T-helper 9 cell (primary cell): ENCODE measurements at places on chromosomes 16 and 17.

GRCh38 chr16:89089120-89089519 is 4.5 kb upstream of the ACSF3 start:
- no peak for DNase-seq

- peak; percentile 92 for DNase-seq
Observed at GRCh38 chr17:82273327-82274133, at the start of gene CSNK1D. Gene CSNK1D, minus strand, starts transcription at chr17:82273700. Its CDS starts 319 bp downstream, at chr17:82273381.

DNA sequence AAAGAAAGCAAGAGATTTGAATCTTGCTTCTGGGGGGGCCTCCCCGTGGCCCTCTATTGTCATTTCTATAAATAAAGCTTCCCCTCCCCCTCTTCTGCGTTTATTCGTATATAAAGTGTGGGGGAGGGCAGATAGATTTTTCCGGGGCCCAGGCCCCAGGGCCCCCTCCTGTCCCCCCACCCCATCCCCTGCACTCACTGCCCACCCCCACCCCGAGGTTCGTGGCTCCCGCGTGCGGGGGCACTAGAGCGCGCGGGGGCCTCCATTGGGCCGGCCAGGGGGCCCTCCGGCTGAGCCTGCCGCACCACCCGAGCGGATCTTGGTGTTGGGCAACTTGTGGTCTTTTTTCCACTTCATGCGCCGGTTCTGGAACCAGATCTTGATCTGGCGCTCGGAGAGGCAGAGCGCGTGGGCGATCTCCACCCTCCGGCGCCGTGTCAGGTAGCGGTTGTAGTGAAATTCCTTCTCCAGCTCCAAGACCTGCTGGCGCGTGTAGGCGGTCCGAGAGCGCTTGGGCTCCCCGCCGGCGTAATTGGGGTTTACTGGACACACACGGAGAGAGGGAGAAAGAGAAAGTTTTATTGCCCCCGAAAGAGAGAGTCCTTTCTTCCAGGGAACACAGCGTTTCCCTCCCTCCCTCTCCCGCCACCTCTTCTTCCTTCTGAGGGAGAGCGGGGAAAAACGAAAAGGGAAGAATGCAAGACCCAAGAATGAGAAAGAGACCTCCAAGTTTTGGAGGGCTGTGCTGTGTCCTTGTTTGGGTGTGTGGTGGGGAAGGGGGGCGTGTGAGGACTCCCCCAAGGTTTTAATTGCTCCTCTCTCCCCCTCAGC is 1.5 kb downstream of the HOXB4 start:
- no peak for DNase-seq

- no peak for DNase-seq
Observed at GRCh38 chr16:82609140-82609539, 17.6 kb upstream of the CDH13 start.

DNA sequence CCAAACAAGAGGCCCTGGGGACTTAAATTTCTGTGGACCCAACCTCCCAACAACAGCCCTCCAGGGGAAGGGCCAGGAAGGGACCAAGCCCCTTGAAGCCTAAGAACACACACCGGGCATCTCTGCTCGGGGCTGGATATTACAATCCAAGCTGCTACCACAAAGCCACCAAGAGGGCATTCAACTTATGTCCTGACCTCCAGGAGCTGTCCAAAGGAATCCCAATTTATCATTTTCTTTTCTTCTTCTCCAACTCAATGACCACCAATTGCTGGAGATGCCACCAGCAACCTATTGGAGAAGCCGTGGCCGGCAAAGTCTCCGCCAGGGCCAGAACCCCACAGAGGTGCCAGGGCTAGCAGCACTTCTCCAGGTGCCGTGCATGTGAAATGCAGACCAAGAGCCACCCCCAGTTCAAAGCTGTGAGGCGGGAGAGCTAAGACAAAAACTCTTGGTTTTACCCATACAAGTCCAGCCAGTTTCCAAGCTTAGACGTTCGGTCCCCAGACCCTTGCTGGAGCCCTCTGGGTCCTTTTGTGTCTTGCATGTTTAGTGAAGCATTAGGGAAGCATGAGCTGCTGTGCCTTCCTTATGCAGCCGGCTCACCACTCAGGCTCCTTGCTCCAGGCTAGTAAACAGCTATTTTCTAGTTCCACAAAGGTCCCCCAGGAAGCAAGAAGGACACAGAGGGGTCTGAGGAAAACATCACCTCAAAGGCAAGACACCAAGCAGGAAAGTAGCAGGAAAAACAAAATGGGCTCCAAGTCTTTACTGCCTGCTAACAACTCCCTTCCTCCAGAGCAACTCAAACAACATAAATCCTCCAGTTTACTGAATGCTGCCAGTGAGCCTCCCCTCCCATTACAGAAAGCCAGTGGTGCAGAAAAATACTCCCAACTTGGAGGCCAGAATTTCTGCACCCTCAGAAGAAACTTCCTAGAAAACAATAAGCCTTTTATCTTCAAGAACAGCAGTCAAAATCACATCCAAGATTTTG is 3.2 kb downstream of the PITPNA start:
- DNase-seq = no peak

- DNase-seq = peak; percentile 13
Observed at GRCh38 chr16:17416461-17417311, 54.1 kb downstream of the XYLT1 start.

DNA sequence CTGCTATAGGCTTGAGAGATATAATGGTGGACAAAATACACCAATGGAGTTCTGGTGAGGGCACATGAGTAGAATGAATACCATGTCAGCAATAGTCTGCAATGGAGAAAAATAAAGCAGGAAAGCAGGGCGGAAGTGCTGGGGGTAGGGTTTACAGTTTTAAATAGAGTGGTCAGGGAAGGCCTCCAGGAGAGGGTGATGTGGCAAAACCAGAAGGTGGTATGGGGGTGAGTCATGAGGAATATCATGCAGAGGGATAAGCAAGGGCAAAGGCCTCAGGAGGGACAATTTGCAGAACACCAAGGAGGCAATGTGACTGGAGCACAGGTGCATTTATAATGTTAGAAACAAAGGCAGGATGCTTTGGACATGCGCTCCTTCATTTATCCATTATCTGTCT is 102.0 kb downstream of the ITFG1 start:
- DNase-seq = no peak

DNA sequence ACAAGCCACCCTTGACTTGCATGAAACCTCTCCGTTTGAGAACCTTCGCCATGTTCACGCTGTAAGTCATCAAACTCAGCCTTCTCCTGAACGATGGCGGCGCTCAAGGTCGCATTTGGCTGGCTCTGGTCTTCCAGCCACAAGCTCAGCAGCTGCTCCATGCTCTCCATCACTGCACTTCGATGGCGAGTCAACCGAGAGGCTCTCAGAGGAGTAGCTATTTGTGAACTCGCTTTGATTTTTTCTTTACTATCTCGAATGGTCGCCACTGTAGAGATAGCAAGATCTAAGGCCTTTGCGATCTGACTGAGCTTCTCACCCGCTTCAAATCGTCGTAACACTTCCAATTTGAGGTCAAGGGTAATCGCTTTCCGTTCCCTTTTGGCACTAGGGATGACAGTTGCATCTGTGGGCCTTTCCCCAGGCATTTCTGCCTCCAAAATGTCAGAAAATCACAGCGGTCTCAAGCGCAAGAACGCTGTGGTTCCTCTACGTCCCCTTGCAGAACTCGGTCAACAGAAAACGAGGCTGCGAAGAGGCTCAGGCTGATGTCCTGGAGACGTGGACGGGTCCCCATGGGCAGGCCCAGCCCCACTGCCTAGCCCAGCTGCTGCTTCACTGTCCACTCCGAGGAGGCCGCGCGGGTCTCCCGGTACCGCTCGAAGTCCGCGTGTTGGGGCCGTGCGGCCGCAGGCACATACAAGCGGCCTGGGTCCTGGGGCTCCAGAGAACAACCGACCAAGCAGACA is 23.1 kb downstream of the DEF8 start:
- no peak for DNase-seq

DNA sequence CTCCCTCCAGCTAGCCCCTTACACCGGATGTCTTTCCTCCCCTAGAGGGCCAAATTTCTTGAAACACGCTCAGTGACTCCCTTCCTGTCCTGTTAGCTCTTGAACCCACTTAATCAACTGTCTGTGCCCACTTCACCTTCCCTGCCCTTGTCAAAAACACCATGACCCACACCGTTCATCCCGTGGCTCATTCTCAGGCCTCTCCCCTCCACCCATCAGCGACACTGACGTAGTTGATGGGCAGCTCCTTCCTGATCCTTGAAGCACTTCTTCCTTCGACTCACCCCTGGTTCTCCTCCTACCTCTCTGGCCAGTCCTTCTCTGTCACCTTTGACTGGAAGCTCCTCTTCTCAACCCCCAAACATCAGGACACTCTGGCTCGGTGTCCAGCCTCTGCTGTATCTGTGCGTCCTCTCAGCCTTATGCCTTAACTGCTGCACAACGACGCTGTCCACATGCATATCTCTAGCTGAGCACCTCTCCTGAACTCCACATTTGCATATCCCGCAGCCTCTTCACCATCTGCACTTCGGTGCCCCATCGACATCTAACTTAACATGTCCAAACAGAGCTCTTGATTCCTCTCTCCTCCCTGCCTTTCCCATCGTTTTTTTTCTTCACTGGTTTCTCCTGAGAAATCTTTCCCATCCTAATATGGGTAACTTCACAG is 39.3 kb upstream of the CCDC182 start:
- DNase-seq = no peak

DNA sequence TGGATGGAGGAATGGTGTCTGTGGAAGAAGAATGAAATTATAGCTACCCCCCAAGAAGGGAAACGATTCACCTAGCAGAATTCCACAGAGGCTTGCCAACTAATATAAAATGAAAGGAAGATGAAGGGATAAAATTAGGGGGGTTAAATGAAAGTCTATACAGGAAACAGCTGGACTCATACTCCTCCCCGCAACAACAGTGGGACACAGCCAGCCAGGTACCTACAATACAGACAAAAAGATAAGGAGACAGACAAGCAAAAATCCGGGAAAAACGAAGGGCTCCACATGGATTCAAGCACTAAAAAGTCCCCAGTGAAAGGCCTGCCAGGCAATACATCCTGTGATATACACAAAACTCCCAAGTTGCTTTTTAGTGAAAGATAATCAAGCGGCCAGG is 47.9 kb downstream of the CACNG1 start:
- no peak for DNase-seq

DNA sequence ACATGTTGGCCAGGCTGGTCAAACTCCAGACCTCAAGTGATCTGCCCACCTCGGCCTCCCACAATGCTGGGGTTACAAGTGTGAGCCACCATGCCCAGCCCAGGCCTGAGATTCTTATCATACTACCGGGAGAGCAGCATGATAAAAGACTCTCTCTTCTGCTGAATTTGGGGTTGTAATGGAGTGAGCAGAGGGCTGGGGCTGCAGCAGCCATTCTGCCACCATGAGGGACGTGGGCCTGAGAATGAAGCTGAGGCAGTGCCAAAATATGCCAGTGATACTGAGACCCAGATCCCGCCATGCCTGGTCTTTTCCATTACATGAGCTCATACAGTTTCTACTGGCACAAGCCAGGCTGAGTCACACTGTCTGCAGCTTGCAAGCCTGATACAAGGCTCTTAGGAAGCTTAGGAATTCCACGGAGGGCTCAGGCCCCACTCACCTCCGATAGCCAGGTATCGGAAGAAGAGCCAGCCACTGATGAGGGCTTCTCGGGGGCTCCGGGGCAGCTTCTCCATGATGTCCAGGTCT is 19.6 kb upstream of the P2RX1 start:
- DNase-seq = no peak

DNA sequence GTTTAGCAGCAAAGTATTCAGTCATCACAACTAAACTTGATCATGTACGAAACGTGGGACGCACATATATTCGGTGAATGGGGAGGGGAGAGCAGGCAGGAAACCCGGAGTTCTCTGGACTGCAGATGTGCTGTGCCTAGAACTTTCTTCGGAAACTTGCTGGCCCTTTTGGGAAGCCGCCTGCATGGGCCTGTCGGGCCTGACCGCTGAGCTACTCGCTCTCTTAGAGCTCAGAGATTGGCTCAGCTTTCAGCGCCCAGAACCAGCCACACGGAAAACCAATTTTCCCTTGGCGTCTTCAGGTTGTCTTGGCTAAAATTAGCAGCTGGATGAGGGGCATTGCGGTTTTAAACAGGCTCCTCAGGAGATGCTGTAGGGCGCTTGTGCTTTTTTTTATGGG is 38.1 kb downstream of the ZDHHC7 start:
- DNase-seq = no peak

DNA sequence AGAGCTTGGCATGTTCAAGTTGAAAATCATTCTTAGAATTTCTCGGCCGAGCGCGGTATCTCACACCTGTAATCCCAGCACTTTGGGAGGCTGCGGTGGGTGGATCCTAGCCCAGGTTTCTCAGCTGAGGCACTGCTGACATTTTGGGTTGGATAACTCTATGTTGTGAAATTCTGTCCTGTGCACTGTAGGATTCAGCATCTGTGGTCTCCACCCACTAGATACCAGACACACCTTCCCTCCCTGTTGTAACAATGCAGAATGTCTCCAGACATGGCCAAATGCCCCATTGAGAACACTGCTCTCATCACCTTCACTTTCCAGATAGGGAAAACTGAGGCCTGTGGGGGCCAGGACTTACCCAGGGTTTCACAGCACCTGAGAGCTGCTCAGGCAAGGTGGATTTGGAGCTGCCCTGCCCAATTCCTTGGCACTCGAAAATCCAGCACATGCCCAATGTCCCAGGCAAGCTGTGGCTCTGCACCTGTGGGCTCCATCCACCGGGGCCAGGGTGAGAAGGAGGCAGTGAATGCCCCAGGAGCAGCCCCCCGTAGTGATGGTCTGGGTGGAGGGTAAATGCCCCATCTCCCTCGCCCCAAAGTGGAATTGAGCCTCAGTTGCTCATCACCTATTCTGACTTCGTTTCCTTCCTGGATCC is 20.2 kb upstream of the TVP23A start:
- DNase-seq = no peak

DNA sequence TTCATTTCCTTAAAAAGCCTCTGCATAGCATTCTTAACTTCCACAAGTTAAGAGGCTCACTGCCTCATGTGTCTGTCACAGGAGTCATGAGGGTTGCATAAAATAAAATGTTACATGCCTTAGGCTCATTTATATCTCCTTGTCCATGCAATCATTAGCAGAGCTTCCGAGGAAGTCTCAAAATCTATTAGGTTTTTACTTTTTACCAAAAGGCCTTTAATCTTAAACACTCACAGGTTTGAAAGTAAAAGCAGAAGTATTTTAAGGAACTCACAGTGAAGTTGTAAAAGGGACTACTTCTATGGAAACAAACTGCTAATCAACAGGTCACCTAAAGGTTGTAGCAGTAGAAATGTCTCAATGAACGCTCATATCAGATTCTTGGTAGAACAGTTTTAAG is 5.2 kb upstream of the ATP6V0A1 start:
- no peak for DNase-seq

GRCh38 chr16:66211651-66212050 is 154.8 kb upstream of the CDH5 start:
- no peak for DNase-seq

GRCh38 chr16:23423496-23424049 is 29.4 kb downstream of the COG7 start:
- DNase-seq = no peak
